ENCODE measurements at places on chromosomes 5 and 9.
A peak's percentile ranks its signal among the peaks of the same experiment; 100 is the strongest.

- no peak for DNase-seq
Observed at GRCh38 chr5:157487358-157487757, 27.3 kb downstream of the NIPAL4 start.

DNA sequence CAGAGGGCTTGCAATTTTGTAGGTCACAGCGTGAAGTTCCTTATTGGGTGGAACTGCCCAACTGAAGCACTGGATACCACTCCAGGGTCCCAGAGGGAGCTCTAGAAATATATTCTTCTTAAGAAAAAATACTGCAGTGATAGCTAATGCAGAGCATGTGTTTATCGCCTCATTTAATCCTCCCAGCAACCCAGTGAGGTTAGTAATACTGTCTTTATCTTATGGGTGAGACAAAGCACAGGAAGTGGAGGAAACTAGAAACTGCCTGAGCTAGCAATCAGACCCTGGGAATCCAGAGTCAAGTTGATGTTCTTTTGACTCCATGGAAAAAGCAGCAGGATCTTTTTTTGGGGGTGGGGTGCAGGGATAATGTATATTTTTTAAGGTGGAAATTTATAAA, 153.3 kb downstream of the PJA2 start:
- no peak for DNase-seq

- DNase-seq = no peak
Observed at GRCh38 chr5:45697201-45697600, 1.0 kb upstream of the HCN1 start.

DNA sequence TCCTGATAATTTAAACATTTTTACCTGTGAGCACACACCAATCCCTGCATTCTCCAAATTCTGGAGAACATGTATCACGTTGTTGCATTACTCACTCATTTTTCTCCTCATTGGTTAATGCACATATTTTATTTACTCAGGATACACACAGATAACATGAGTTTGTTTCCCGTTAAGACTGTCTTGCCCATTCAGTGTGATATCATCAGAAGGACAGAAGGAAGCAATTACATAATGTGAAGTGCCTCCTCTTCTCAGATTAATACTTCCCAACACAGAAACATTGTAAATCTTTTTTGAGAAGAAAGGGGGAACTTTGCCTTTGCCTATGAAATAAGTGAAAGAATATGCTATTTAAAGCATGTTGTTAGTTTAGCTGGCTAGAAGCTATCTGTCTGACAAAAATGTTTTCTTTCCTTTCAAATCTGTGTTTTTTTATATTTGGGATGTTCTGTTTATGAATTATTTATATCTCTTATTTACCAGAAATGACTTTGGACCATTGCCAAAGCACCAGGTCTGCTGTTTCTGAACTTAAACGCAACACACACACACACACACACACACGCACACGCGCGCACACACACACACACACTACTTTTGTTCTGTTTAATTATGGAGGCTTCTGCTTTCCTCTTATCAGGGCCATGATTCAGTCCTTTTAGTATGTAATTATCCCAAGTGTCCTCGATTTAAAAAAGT, 186.5 kb downstream of the CHSY3 start:
- DNase-seq = no peak

- no peak for DNase-seq
Observed at GRCh38 chr9:16526380-16526779, 344.1 kb downstream of the BNC2 start.

DNA sequence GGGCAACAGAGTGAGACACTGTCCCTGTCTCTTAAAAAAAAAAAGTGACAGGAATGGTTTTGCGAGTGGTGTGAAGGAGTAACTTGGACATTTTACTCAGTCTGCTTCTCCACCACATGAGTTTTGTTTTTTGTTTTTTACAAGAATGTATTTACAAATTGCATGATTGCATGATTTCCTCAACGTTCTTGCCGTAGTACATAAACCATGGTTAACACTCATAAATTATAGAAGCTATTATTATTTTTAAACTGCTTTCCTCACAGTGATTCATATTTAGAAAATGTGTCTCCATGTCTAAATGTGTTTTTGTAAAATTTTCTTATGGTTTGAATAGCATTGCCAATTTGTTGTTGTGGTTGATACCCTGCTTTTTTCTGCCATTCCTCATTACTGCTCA, 220.0 kb downstream of the GOLPH3 start:
- no peak for DNase-seq

DNA sequence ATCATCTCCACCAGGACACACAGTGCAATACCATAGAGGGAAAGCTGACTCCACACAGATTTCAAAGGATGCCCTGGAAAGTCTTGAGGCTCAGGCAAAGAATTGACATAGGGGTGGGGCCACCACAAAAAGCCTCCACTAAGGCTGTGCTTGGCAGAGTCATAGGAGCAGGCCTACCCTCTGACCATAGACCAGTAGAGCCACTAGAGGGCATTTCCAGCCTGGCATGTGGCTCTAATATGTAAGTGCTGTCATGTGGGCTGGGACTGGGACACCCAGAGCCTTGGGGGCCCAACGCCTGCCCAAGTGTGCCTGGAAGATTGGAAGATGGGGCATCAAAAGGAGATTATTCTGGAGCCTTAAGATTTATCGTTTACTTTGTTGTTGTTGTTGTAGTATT, 726.0 kb downstream of the DNAH5 start:
- no peak for DNase-seq

DNA sequence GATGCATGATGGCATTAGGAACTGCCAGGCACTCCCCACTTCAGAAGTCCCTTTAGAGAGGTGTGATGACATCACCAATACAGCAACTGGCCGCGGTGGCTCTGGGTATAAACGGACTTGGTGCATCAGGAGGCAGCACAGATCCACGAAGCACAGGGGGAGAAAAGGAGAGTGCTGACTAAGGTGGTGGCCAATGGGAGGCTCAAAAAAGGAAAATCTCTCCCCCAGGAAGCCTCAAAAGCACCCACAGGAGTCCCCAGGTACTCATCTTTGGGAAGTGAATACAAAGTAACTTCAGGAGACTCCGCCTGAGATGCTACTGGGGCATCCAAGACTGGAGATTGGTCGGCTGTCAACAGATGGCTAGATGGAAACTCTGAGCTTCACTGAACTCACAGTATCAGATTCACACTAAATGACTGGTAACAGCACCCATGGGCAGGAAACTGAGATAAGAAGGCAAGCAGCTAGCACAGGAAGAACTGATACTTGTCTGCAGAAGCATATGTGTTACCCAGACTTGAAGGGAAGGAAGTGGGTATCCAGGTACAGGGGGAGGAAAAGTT, 7.6 kb downstream of the TTC39B start:
- DNase-seq = peak; percentile 41

DNA sequence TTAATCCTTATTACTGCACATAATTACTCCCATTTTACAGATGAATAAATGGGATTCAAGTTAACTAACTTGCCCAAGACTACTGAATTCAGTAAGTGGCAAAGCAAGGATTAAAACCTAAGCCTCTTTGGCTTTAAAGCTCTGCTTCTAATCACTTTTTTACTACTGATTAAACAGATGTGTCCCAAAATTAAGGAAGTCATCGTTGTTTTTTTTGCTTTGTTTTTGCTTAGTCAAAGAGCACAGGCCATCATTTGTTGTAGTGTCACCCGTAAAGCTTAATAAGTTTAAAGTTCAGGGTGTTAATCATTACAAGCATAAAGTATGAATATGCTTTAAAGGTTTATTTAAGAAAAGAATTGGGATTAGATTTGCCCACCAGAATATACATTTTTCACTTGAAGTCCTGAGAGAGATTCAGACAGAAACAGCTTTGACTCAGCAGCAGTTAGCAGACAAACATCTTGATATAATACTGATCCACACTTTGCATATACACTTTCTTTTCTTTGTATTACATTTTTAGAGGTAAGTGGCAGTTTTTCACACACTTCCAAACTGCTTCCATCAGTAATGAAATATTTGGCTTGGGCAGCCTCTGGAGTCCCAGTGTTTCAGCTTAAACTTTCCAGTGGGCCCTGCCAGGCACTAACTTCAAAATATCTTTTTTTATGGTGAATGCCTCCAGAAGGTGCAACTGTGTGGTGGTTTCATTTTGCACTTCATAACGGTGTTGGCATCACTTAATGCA, 52.7 kb downstream of the PIK3R1 start:
- no peak for DNase-seq

GRCh38 chr5:127556609-127557334, 39.3 kb downstream of the PRRC1 start:
- no peak for DNase-seq

GRCh38 chr9:4755026-4755609, 14.1 kb upstream of the AK3 start:
- DNase-seq = no peak

DNA sequence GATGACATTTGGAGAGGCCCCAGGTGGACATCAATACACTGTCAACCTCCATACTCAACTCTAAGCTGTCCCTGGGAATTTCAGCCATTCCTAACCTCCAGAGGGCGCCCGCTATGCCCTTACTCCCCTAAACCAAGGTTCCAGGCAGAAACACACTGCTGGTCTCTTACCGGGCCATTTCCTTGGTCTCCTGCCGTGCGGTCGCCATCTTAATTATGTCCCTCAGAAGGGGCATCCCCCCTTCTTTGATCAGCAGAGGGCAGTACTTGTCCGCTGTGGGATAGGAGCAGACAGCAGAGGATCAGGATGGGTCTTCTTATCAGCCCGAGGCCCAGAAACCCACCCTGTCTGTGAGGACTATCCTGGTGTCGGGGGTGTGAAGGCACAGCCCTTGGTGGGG, 9.3 kb upstream of the ZDHHC12 start:
- DNase-seq = no peak

- no peak for DNase-seq
Observed at GRCh38 chr5:32231929-32232328, 57.8 kb upstream of the GOLPH3 start.

DNA sequence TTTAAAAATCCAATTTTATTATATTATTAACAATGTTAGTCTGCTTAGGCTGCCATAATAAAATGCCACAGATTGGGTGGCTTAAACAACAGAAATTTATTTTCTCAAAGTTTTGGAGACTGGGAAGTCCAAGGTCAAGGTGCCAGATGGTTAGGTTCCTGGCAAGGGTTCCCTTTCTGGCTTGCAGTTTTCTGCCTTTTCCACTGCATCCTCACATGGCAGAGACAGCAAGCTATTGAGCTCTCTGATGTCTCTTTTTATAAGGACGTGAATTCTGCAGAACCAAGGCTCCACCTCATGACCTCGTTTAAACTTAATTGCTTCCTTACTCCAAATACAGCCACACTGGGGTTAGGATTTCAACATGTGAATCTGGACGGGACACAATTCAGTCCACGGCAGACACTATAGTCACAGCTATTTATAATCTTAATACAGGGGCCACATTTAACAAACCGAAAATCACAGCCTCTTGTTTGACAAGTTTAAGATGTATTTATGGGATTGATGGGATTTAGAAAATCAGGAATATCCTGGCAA, 174.9 kb upstream of the PUM3 start:
- DNase-seq = no peak

DNA sequence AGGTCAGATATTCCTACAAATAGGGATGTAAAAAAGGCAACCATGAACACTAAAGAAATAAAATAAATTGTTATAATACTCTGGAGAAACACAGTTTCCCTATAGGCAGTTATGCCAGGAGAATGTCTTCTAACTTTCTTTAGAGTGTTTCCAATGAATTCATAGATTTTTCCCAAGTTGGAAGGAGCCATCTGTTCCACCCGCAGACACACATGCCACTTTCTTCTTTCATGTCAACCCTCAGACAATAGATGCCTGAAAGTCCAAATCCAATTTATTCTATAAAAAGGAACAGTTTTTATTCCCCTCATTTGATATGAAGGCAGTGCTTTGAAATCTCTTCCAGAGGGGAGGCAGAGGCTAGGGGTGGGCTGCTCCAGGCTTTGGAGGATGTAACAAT, 418.1 kb downstream of the ACTL7B start:
- DNase-seq = no peak

DNA sequence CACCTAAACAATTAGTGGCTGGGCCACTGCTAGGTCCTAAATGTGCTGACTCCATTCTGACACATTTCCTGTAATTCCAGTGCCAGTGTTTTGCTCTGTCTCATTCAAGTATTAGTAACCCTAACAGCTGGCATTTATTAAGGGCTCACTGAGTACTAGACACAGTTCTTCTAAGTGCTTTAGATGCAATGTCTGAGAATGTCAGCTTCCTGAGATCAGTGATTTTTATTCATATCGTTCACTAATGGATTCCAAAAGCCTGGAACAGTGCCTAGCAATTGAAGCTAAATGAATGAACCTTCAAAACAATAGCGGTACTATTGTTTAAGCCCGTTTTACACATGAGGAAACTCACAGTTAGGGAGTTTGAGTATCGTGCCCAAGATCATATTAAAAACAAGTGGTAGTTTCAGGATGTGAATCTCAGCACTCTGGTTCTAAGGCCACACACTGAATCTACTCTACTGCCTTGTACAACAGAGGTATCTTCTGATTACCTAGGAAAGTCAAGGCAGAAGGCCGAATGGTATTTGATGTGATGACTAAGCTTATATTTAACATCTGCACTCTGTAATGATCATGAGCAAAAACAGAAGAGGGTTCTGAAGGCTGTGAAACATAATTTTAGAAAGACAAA, 304.0 kb downstream of the PJA2 start:
- no peak for DNase-seq

DNA sequence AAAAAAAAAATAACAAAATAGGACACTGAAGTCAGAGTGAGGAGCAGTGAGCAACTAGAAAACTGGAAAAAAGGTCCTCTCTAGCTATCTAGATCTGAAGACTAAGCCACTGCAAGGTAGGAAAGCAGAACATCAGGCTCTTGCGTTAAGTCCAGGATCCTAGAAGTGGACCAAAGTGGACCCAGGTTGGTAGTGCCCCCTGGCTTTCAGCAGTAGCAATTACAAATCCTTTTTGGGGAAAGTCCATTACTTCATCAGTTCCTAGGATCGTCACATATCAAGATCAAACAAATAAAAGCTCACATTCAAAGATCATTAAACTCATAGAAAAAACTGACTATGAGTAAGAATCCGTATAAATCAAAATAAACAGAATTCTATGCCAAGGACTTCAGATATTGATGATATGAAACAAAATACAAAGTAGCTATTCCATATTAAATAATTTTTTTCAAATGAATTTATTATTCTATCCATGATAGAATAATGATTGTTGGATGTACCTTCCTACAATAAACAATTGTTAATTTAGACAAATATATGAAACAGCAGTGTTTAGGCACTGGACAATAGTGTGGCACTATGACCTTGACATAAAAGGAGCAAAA, 6.5 kb upstream of the RICTOR start:
- no peak for DNase-seq

GRCh38 chr9:6052293-6052919, 37.0 kb upstream of the RANBP6 start:
- no peak for DNase-seq

- DNase-seq = no peak
Observed at GRCh38 chr5:81854915-81855314, 104.0 kb upstream of the SSBP2 start.

- no peak for DNase-seq
Observed at GRCh38 chr9:97046228-97046627, 7.3 kb upstream of the CTSV start.

Data from effector memory CD4-positive, alpha-beta T cell (primary cell).